ENCODE measurements at places on chromosomes 5 and 9.

GRCh38 chr5:115460472-115460871 is 84.1 kb downstream of the FEM1C start:
- no peak for DNase-seq

- no peak for DNase-seq
Measured at GRCh38 chr9:7328453-7328852, 471.1 kb downstream of the DMAC1 start.

- no peak for DNase-seq
Measured at GRCh38 chr5:100779669-100780375, 123.3 kb downstream of the ST8SIA4 start.

DNA sequence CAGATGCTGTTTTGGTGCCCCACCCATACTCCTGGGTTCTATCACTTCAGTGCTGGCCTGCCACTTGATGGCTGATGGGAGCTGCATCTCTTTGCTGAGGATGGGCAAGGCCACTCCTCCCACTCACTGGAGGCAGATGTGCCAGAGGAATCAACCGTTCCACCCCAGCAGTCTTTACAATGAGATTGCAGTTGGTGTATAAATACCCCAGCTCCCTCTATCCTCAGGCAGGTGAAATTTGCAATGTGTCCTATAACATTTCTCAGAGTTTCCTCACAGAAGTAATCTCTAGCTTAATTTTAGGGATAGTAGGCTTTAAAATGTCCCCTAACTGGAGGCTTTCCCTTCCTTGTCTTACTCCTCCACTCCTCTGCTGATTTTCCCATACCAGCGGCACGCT is 36.5 kb upstream of the ERCC6L2 start:
- no peak for DNase-seq

DNA sequence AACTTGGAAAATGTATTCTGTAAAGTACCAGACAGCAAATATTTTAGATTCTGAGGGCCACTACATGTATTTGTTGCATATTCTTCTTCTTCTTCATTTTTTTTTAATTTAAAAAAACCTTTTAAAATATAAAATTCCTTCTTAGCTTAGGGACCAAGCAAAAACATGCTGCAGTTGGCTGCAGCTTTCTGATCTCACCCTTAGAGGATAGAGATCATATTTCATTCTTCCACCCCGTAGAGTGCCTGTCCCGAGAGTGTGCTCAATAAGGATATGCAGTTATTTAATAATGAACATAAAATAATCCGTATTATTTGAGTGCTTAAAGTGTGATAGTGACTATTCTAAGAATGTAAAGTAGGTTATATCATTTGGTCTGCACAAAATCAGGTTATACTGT is 204.2 kb upstream of the CD180 start:
- no peak for DNase-seq

DNA sequence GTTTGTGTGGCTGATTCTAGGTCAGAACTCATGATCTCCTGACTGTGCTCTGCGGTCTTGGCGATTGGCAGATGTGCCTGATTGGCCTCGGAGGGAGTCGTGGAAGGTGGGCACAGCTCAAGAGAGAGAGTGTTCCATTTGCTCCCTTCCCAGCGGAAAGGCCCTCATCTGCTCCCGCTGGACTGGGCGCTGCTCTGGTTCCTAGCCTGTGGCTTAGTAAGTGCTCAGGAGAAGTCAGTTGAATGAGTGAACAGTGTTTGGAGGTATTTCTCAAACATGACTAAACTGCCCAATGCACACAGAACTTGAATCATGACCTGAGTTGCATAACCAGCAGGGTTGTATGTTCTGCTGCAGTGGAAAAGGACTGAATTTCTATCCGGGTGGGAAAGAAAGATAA is 120.2 kb upstream of the PITX1 start:
- no peak for DNase-seq

GRCh38 chr5:146448783-146449519 is 1.8 kb downstream of the TCERG1 start:
- no peak for DNase-seq

- DNase-seq: no peak
Measured at GRCh38 chr9:127867356-127868277, 9.9 kb downstream of the AK1 start.
